Naive thymus-derived CD8-positive, alpha-beta T cell (primary cell): ENCODE measurements at places on chromosomes 3 and 15. TPM values are rescaled to one million over a fixed set of nuclear protein-coding genes. Genes with fewer than 3 reads are reported as not detected.

Gene CHRNA3
- total RNA-seq, result not detected

DNA sequence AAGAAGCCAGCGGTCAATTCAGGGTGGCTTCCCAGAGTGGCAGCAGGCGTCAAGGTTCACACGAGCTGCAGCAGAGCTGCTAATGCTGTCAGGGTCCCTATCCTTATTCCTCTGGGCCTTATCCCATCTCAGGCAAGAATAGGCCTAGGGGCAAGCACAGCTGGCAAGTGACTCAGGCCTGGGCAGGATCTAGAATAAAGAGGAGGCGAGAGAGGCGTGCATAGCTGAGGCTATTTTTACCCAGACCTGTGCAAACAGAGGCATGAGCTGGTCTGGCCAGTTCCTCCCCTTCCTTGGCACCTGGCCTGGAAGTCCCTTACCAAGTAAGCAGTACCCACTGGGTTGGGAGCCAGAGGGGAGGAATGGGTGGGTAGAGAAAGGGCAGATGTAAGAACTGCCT is 12.2 kb upstream of the VIPR1 start:
- no peaks in the 10 kb centered on the region for H3K4me1 ChIP-seq
- H3K27ac ChIP-seq, result no peak overlapping the region
- H3K36me3 ChIP-seq, result no peaks in the 10 kb centered on the region
- peak; percentile 12 for DNase-seq

- peaks cover 8% of the 10 kb centered on the region for H3K4me1 ChIP-seq
- H3K27me3 ChIP-seq, result peaks cover 40% of the 10 kb centered on the region
- DNase-seq, result peak; percentile 3
- H3K4me3 ChIP-seq, result peak overlapping the region; percentile 73
- H3K27ac ChIP-seq, result no peak overlapping the region
- H3K36me3 ChIP-seq, result no peaks in the 10 kb centered on the region
Observed at GRCh38 chr15:58064980-58065444, 499 bp downstream of the ALDH1A2 start.

Gene SLC41A3
- total RNA-seq, result 32.8 TPM

DNA sequence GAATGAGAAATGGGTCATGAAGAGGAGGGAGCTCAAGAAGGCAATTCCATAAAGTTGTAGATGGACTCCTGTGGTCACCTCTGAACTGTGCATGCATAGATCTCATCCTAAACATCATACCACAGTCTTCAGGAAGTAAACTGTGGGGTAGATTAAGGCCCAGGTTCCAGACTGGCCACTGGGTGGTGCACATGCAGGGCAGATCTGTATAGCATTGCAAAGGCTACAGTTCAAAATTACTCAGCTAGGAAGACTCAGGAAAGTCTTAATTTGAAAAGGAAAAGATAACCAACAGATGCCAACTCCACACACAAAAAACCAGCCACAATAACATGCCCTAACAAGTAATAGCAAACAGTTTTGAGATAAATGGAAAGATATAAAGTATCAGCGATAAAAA is 20.3 kb downstream of the KY start:
- H3K4me1 ChIP-seq, result no peaks in the 10 kb centered on the region
- no peak overlapping the region for H3K4me3 ChIP-seq
- peaks cover 11% of the 10 kb centered on the region for H3K27me3 ChIP-seq
- no peak overlapping the region for H3K27ac ChIP-seq
- H3K36me3 ChIP-seq, result peaks cover 9% of the 10 kb centered on the region

- no peaks in the 10 kb centered on the region for H3K4me1 ChIP-seq
- no peak overlapping the region for H3K27ac ChIP-seq
- DNase-seq, result no peak
- no peak overlapping the region for H3K4me3 ChIP-seq
Observed at GRCh38 chr15:33654860-33655259, 313.4 kb upstream of the CHRM5 start.

DNA sequence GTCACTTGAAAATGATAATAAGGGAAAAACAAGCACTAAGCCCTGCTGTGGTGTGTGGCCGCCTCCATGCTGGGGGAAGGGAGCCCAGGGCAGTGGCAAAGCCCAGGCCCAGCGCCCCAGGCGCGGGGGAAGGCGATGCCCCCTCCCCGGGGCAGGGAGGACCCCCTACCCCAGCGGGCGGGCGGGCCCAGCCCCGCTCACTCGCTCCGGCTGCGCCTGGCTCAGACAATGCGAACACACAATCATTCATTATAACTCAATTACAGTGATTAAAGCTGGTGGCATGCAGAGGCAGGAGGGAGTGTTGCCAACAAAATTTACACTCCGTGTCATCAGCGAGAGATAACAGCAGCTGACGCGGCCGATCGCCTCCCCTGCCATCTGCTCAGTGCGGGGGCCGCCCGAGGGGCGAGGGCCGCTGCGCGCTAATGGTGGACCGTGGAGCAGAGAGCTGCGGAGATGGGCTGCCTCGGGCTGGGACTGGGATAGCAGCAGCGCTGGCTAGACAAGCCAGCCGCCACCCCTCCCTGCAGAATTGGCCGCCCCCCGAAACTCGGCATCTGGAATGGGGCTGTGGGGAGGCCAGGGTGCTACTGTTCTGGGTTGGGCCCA is 64.1 kb downstream of the TLE3 start:
- H3K27ac ChIP-seq, result no peak overlapping the region
- H3K4me3 ChIP-seq, result no peak overlapping the region
- no peaks in the 10 kb centered on the region for H3K27me3 ChIP-seq
- H3K4me1 ChIP-seq, result peaks cover 16% of the 10 kb centered on the region
- DNase-seq, result no peak
- no peaks in the 10 kb centered on the region for H3K36me3 ChIP-seq

DNA sequence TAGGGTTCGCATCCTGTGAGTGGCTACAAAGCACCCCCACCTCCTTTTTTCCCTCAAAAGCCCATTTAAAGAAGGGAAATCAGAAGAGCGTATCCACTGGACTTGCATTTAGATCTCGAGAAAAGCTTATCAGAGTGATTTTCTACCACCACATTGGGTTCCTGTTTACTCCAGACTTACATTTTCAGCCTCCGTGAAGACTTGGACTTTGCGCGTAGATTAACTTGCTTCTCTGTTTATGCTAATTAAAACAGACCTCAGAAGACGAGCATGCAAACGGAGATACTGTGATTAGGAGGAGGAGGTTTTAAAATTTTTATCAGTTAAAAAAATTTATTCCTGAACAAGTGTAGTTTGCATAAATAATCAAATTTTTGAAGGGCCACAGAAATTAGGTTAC is 115.7 kb downstream of the AKAP13 start:
- peaks cover 96% of the 10 kb centered on the region for H3K4me1 ChIP-seq
- no peaks in the 10 kb centered on the region for H3K27me3 ChIP-seq
- no peak overlapping the region for H3K4me3 ChIP-seq
- no peak for DNase-seq

DNA sequence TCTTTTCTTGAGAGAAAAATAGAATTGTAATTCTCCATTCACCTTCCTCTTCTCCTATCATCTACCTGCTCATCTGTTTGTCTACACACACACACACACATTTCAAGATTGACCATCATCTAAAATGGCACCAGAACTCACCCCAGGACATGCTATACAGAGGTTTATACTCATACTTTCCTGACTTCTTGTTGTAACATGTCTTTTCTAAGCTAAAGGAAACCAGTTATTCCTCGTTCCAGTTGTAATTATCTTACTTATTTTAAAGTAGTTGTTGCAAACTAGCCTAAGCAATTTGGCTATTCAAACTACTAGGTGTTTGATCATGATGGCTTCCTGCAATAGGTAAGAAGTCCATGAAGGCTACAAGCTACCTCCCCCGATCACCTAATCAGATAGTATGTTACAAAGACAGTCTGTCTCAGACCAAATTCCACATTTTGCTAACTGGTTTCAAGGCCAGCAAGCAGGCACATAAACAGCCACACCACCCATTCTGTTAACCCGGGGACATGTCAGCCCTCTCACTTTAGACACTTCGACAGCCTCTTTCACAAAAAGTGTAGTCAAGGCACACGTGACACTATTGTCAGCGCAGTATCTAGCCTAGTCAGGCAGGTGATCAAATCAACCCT is 189.7 kb downstream of the SHQ1 start:
- H3K27ac ChIP-seq, result no peak overlapping the region
- H3K4me3 ChIP-seq, result no peak overlapping the region
- H3K27me3 ChIP-seq, result peaks cover 3% of the 10 kb centered on the region

Gene ZIC4
- not detected for total RNA-seq

DNA sequence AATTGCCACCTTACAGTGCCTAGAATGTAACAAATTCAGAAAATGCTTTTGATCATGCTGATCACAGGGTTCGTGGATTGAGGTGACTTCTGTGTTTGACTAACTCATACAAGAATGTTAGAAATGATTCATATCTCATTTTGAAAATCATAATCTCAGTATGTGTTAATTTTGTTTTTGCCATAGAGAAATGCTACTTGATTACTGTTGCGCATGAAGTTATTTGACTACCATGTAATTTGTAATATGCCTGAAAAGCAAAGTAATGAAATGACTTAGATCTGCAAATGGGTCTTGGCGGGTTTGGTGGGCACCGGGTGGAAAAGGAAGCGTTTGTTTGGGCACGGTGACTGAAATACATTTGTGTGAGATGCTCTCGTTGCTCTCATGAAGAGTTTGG is 173.6 kb upstream of the BHLHE40 start:
- no peak overlapping the region for H3K27ac ChIP-seq
- no peak for DNase-seq
- peaks cover 15% of the 10 kb centered on the region for H3K36me3 ChIP-seq
- H3K4me1 ChIP-seq, result no peaks in the 10 kb centered on the region
- H3K27me3 ChIP-seq, result no peaks in the 10 kb centered on the region

DNA sequence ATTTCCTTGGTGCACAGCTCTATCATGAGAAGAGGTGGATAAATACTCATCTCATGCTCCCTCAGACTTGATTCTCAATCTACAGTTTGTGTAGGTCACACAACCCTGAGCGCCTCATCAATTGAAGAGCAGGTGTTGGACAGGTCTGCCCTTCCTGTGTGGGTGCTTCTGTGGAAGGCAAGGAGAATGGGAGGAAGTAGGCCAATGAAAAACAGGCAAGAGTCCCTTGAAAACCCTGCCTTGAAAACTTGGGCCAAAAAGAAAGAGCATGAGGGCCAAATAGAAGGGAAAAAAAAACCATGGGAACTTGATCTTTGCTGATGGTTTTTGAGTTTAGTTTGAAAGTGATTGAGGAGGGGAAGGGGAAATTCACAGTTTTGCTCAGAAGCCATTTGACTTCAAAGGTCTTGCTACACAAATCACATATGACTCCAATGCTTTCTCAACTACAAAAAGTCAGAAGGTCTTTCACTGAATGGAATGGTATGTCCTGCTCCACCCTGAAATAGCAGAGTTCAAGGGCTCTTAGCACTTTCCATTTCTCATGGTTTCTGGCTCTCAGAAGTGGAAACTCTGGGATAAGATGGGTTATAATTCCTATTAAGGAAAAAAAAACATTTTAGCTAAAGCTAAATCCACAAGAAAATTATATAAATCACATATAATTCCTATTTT is 37.2 kb upstream of the TM4SF1 start:
- no peak for DNase-seq
- H3K27me3 ChIP-seq, result peaks cover 8% of the 10 kb centered on the region
- no peaks in the 10 kb centered on the region for H3K4me1 ChIP-seq
- H3K36me3 ChIP-seq, result no peaks in the 10 kb centered on the region
- no peak overlapping the region for H3K27ac ChIP-seq

Gene CYP1A2
- total RNA-seq, result not detected

Gene VGLL3
- total RNA-seq, result not detected

- H3K4me3 ChIP-seq, result no peak overlapping the region
- no peak overlapping the region for H3K27ac ChIP-seq
- H3K4me1 ChIP-seq, result no peaks in the 10 kb centered on the region
Observed at GRCh38 chr15:82093774-82094211, 48.0 kb upstream of the MEX3B start.

GRCh38 chr15:91885714-91886270 is 32.3 kb downstream of the SLCO3A1 start:
- peaks cover 36% of the 10 kb centered on the region for H3K4me1 ChIP-seq
- no peaks in the 10 kb centered on the region for H3K27me3 ChIP-seq
- DNase-seq, result no peak
- no peaks in the 10 kb centered on the region for H3K36me3 ChIP-seq
- no peak overlapping the region for H3K27ac ChIP-seq

GRCh38 chr3:21672303-21672702 is 78.7 kb downstream of the ZNF385D start:
- DNase-seq, result no peak
- no peak overlapping the region for H3K27ac ChIP-seq
- H3K4me1 ChIP-seq, result no peaks in the 10 kb centered on the region
- H3K36me3 ChIP-seq, result no peaks in the 10 kb centered on the region

- no peaks in the 10 kb centered on the region for H3K36me3 ChIP-seq
- no peaks in the 10 kb centered on the region for H3K27me3 ChIP-seq
- DNase-seq, result no peak
- H3K4me3 ChIP-seq, result no peak overlapping the region
- no peak overlapping the region for H3K27ac ChIP-seq
- no peaks in the 10 kb centered on the region for H3K4me1 ChIP-seq
Observed at GRCh38 chr3:76267851-76268380, 482.6 kb upstream of the ZNF717 start.

Gene TOP2B
- total RNA-seq, result 199 TPM

GRCh38 chr3:150699068-150699639 is 4.6 kb downstream of the ERICH6 start:
- no peaks in the 10 kb centered on the region for H3K36me3 ChIP-seq
- H3K27me3 ChIP-seq, result no peaks in the 10 kb centered on the region
- no peak overlapping the region for H3K27ac ChIP-seq
- no peak for DNase-seq
- H3K4me1 ChIP-seq, result peaks cover 8% of the 10 kb centered on the region

- H3K4me3 ChIP-seq, result peak overlapping the region; percentile 60
- peaks cover 8% of the 10 kb centered on the region for H3K27me3 ChIP-seq
- H3K36me3 ChIP-seq, result no peaks in the 10 kb centered on the region
Observed at GRCh38 chr3:156606729-156607128, 51.8 kb upstream of the SSR3 start.

DNA sequence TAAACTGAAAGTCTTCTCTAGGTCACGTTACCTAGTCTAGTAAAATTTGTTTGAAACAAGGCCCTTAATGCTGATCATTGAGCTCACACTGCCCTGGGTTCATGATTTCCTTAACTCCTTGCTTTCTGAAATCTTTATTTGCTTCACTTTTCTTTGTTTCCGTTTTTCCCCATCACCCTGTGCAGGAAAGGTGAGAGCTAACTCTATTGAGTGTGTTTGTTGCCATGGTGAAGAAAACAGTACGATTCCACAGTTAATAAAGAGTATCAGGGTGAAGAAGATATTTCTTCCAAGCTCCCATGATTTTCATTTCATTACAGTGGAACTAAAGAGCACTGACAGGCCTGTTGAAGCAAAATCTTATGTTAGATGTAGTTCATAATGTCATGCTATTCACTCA is 276.2 kb downstream of the RAP2B start:
- no peak for DNase-seq
- H3K27ac ChIP-seq, result no peak overlapping the region
- peaks cover 30% of the 10 kb centered on the region for H3K4me1 ChIP-seq
- H3K36me3 ChIP-seq, result no peaks in the 10 kb centered on the region
- H3K27me3 ChIP-seq, result no peaks in the 10 kb centered on the region
- H3K4me3 ChIP-seq, result no peak overlapping the region

- peaks cover 45% of the 10 kb centered on the region for H3K27me3 ChIP-seq
- no peak for DNase-seq
- H3K36me3 ChIP-seq, result no peaks in the 10 kb centered on the region
- no peak overlapping the region for H3K4me3 ChIP-seq
- peaks cover 6% of the 10 kb centered on the region for H3K4me1 ChIP-seq
- H3K27ac ChIP-seq, result no peak overlapping the region
Observed at GRCh38 chr3:62367763-62368195, 5.6 kb downstream of the FEZF2 start.
